Hepatocyte (in vitro differentiated cells): ENCODE measurements at places on chromosomes 2 and 18. TPM values are rescaled to one million over a fixed set of nuclear protein-coding genes. Genes with fewer than 3 reads are reported as not detected.

Gene C1QL2
- 9.9 and 12.9 TPM in 2 replicates for polyA plus RNA-seq

Gene SLC5A7
- polyA plus RNA-seq = not detected in 2 replicates

GRCh38 chr2:98608962-98609604 lies 694 bp downstream of the UNC50 start:
- DNase-seq = peak; percentile 63

DNA sequence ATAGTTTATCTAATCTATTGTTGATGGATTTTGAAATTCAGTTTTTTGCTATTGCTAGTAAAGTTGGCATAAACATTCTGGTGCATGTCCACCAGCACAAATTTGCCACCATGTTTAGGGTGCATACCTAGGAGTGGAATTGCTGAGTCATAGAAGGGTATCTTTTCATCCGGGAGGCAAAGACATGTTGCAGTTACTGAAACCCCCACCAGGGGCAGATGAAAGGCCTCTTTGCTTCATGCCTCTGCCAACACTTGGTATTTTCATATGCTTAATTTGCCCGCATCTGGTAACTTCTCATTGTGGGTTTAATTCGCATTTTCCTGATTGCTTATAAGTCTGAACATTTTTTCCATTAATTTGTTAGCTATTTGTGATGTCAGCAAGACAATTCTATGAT lies 8.2 kb downstream of the DCC start:
- no peak for DNase-seq

GRCh38 chr2:216082805-216083204 lies 1.1 kb downstream of the TMEM169 start:
- DNase-seq = no peak

DNA sequence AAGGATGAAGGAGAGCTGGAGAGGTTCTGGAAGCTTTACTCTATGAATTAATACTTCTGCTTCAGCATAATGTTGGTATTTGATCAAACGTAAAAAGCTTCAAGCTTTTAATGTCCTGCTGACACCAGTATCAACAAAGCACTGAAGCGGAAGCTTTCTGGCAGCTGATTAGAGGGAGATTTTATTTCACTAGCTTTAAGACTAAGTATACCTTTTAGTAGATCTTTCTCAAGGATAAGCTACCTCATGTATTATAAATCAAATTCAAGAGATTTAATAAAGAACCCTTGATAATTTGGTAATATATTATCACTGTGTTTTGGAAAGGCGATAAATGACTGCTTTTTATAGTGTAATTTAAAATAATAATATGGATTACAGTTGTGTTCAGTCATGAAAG lies 128.0 kb upstream of the CD302 start:
- DNase-seq = no peak

GRCh38 chr2:135963841-135964240 lies 21.6 kb downstream of the DARS1 start:
- DNase-seq = no peak

DNA sequence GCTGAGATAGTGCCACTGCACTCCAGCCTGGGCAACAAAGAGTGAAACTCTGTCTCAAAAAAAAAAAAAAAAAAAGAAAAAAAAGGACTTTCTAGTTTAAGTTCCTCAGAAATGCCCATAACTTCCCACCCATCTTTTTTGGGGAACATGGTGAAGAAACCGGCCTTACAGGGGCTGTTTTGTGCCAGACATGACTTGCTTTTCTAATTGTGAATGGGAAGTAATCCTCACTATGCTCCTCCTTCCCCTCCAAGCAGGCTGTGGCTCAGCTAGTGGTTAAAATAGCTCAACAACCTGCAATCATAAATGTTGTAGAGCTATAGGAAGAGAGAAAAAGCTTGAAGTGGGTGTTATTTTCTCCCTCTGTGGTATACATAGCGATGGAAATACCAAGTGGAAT lies 34.1 kb upstream of the OLA1 start:
- no peak for DNase-seq

DNA sequence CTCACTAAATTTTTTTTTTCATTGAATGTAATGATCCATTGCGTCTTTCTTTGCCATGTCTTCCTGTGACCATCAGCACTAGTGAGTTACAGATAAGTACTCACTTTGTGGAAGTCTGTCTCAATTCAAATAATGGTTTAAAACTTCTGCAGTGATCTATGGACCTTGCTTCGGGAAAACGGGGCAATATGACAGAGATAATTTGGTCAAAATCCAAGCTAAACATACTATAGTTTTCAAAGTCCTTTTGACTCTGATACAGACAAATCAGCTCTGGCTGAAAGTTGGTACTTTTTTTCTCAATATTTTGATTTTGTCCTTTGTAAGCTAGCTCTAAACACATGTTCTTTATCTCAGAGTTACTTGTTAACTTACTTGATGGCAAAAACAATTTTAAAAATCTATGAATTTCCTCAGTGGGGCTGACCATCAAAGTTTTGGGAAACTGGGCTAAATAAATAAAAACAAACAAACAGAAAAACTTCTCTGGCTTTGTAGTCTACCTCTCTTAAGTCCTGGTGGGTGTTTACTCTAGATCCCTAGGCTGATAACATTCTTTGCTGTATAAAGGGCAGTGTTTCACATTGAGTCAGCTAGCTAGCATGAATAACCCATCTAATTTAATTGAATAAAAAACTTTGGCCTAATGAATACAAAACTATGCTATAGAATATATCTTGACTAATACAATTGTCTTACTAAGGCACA lies 327.6 kb downstream of the RDH14 start:
- no peak for DNase-seq

DNA sequence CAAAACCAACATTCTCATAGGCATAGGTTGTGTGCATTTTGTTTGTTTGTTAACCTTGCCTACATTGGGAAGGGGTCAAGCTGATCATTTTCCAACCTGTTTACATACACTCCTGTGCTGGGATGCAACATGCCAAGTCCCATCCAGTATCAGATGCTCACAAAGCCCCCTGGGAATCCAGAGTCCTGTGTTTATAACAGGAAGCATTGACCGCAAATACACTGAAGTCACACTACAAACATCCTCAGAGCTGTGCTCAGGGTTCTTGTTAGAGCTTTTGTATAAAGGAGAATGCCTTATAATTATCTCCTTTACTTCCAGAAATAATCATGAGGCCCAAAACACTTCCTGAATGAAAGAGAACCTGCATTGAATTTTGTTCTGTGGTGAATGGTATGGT lies 488.7 kb upstream of the TCF4 start:
- no peak for DNase-seq

- no peak for DNase-seq
Observed at GRCh38 chr2:25000503-25001324, 29.0 kb upstream of the DNAJC27 start.
